ENCODE measurements at places on chromosomes 1 and 21. TPM values are rescaled to one million over a fixed set of nuclear protein-coding genes. Genes with fewer than 3 reads are reported as not detected.

DNA sequence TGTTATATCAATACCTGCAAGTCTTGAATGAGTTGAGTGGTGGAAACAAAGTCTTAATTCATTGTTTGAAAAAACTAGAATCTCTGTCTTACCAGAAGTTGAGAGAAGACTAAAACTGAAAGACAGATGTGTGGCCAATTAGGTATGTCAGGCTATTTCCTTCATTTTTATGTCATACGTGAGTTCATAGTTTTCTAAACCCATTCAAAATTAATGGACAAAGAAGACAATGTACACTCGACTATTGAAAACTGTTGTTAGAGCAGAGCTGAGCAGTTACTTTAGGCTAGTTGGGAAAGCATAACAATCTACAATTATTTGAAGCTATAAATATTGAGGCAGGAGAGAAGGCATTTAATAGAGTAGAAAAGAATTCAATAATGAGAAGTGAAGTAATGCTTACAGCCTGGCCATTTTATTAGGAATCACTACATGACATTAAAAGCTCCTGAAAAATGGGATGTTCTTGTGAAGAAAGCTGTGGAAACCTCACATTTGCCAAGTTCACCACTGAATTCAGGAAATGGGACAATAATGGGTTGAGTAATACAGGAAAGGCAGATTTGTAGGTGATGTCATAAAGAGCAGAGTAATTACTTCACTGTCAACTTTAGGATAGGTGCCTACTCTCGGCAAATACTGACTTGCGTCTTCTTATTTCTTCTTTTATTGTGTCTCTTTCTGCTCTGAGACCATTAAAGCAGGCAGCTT lies 204.4 kb downstream of the PLA2G4A start:
- no peak for DNase-seq

The PSMA5 gene
- 49.9 TPM for total RNA-seq

DNA sequence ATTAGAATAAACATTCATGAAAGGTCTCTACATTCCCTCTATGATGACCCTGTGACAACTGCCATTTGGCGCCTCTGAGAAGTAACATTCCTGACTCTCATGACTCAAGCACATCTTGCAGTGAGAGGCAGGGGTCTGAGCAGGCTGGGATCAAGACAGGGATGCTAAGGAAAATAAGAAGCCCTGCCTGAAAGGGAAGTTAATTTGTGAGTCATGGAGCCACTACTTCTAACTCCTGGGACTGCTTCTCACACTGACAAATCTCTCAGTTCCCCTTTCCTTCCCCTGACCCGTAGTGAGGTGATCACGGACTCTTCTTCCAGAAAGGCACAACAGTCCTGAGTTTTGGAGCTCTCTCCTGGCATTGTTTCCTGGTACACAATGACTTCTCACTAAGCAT lies 231.9 kb downstream of the TNR start:
- no peak for DNase-seq

The SUMO3 gene
- total RNA-seq, result 68.9 TPM

- peak; percentile 87 for DNase-seq
These were observed at the start of gene ZFP69 for GRCh38 chr1:40476924-40477677. Gene ZFP69, plus strand, starts transcription at chr1:40477290. Its CDS starts 2,072 bp downstream, at chr1:40479362.

DNA sequence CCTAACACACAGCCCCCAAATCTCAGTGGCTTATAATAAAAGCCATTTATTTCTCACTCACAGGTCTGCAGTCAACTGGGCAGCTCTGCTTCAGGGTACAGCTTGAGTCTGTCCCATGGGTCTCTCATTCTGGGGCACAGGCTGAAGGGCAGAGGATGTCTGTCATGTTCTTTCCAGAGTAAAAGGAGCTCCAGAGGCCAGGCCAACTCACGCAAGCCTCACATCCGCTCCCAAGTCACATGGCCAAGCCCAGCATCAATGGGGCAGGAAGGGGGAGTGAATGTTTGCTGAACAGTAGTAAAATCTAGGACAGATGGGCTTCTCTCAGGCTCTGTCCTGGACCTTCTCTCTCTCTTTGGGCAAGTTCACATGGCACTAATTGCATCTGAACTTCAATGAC lies 7.1 kb upstream of the SSBP3 start:
- DNase-seq, result no peak

DNA sequence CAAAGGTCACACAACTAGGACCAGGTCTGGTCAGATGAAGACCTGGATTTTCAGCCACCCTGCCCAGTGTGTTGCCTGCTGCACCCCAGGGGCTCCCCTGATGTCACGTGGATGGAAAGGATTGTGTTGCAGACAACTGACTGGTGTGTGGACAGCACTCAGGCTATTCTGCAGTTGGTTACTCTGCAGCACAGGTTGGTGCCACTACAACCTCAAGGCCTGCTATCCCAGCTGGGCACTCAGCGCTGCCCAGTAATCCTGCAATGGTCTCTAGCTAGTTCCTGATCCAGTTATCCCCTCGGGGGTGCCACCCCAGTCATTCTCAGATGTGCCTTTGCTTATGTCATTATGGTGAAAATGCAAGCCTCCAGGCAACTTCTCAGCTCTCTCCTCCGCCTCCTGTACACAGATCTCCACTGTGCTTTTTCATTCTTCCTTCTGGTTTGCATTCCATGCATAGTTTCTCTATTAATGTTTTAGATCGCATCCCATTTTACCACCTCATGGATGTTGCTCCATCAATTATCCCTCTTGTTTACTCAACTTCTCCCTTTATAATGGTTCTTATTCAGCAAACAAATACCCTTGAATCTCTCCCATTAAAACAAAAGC lies 503.2 kb upstream of the CAMK1G start:
- DNase-seq, result no peak

Measured in aorta (tissue), 5 donors.